ENCODE measurements at places on chromosomes 2 and 18.
A peak's percentile ranks its signal among the peaks of the same experiment; 100 is the strongest.

GRCh38 chr2:44126106-44126797, 42.4 kb upstream of the PPM1B start:
- DNase-seq, result no peak

GRCh38 chr2:188983427-188984064, 9.4 kb downstream of the COL3A1 start:
- DNase-seq, result peak; percentile 16

DNA sequence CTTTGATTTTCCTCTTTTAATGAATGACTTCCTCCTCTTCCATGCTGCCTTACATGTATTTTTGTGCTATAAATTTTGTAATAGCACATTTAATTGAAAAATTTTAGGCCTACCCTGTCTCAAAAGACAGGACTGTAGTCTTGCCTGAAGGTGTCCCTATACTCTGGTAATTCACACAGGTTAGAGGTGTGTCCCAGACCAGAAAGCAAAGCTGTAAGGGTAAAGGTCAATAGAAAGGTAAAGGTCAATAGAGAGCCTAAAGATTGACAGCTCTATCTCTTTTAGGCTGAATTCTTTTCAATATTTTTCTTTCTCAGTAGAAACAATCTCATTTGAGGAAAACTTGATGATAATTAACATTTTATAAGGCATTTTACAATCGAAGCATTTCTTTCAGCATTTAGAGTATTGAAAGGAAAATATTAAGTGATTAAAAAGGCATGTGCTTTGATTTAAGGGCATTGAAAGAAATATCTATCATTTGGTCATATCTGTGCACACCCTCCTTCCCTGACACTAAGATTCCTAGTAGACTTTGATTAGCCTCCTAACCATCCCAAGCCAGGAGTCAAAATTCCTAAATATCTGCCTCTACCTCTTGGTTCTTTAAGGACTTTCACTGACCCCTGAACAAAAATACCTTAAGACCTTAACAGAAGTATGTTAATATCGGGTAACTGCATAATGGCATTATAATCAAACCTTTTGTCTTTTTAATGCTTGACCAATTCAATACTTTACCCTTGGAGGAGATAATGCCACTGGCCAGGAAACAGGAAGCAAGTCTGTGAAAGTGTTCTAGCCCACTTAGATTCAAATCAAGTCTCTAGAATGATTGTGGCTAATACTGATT, 161.8 kb upstream of the DTNA start:
- no peak for DNase-seq

DNA sequence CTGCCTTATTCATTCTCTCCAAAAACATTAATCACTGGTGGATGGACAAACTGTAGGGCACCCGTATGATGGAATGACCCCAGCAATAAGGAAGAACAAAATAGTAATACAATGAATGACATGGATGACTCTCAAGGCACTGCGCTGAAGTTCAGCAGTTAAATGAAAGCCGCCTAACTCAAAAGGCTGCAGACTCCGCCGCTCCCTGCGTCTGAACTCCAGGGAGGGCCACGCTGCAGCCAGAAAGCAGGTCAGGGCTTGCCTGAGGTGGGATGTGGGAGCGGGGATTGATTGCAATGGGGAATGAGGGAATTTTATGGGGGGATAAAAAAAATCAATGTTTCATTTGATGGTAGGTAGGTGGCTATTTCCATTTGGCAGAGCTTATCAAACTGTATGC, 86.5 kb upstream of the LAPTM4A start:
- DNase-seq, result no peak

- no peak for DNase-seq
Observed at GRCh38 chr18:24850532-24850931, 390.1 kb downstream of the HRH4 start.

GRCh38 chr2:181198183-181198864, 217.9 kb downstream of the UBE2E3 start:
- no peak for DNase-seq

GRCh38 chr2:38376346-38377049, 575 bp downstream of the ATL2 start:
- DNase-seq, result peak; percentile 28

GRCh38 chr2:54239427-54239826, 16.6 kb downstream of the TSPYL6 start:
- DNase-seq, result no peak

- DNase-seq, result no peak
Observed at GRCh38 chr2:216081012-216081411, 597 bp downstream of the PECR start.

- DNase-seq, result no peak
Observed at GRCh38 chr2:129780316-129781270, 198.9 kb upstream of the RAB6C start.

DNA sequence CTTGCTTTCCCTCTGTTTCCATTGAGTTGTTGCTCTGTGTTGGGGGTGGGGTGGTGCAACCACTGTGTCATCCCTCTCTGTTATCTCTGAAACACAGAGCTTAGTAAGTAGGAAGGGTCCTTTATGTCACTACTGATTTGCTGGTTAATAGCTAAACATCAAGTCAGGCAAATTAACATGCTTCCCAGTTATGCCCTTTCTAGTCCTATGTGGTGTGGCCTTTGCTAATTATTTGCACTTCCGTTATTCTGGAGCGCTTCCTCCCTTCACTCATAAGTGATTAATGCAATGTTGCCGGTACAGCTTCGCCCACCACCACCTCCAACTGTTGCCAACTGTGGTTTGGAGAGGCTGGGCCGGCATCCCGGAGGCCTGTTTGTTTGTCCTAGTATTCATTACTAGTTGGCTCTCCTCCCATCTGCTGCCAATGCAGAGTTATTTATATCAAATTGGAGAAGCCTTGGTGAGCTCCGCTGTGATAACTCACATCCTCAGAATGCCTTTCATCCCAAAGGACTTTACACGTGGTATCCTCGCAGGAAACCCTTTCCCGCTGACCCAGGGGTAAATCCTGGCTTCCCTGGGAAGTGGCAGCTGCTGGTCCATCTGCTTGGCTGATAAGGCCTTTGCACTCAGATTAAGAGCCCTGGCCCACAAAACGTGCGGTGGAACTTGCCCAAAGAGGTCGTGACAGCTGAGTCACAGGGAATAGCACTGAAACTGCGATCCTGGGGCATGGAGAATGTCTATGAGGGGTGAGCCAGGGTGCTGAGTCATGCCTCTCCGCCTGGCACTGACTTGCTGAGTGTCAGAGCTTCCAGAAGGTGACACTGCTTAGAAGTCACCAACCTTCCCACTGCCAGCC, 72.0 kb upstream of the ZCCHC2 start:
- peak; percentile 86 for DNase-seq

DNA sequence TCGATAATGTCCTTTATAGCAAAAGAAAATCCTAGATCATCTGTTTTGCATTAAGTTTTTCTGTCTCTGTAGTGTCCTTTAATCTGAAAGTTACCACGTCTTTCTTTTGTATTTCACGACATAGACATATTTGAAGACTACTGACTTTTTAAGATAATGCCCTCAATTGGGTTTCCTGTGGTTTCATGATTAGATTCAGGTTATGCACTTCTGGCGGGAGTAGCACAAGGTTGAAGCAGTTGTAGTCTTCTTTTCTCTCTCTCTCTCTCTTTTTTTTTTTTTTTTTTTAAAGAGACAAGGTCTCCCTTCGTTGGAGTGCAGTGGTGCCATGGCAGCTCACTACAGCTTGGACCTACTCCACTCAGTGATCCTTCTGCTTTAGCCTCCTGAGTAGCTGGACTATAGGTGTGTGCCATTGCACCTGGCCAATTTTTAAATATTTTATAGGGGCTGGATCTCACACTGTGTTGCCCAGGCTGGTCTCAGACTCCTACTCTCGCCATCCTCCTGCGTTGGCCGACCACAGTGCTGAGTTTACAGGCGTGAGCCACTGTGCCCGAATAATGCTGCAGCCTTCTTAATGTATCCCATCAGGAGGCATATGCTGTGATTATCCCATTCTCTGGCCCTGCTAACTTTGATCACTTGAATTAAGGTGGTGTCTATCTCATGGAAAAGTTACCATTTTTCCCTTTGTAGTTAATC, 3.9 kb downstream of the INPP4A start:
- DNase-seq, result no peak

- no peak for DNase-seq
Observed at GRCh38 chr2:164511738-164512137, 109.5 kb downstream of the GRB14 start.

- DNase-seq, result peak; percentile 53
Observed at GRCh38 chr18:71442731-71443141, 1101.4 kb downstream of the CBLN2 start.

GRCh38 chr2:117232305-117232704, 582.2 kb upstream of the DDX18 start:
- no peak for DNase-seq

GRCh38 chr2:239382384-239382880, 18.4 kb downstream of the HDAC4 start:
- no peak for DNase-seq

DNA sequence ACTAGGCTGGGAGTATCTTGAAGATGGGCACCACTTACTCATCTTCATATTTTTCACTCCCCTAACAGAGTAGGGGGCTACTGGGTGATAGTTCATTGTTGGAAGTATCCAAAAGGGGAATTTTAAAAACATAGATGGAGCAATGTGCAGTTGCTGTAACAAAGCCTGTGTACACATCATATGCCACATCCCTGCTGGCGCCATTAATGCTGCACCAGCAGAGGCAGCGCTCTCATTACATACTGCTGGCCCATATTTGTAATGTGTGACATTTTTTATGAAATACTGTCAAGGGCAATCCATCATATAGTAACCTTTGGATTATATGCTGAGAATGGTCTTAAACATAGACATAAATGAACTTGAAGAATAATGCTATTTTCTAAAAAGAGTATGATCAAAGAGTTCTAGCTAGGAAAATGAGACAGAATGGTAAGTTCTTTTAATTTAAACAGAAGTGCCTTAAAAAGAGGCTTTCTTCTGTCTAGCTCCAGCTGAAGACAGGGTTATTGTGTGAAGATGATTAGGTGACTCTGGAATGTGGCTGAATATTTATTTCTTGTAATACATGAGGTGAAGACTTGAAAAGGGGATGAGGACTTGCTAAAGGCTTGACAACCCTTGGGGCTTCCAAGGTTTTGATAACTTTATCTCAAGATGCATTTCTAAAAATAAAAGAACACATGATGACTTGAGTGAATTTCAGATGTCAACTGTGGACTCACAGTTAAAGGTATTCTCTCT, 2.4 kb upstream of the TMEM178A start:
- DNase-seq, result no peak

DNA sequence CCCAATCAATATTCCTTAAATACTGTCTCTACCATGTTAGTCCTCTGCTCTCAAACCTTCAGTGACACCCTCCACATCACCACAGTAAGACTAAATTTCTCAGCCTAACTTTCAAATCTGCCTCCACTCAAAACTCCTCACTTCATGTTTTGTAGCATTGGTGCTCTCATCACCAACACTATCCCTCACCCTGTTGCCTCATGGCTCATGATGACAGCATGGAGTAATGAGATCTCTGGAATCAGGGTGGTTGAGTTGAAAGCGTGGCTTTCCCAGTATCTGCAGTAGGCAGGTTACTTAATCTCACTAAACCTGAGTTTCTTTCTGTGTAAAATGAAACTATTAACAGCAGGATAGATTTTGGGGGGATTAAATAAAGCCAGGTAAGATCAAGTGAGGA, 621.4 kb downstream of the NYAP2 start:
- no peak for DNase-seq

- no peak for DNase-seq
Observed at GRCh38 chr2:890214-890613, 60.4 kb upstream of the SNTG2 start.

GRCh38 chr2:39583781-39584180, 81.9 kb upstream of the TMEM178A start:
- no peak for DNase-seq

DNA sequence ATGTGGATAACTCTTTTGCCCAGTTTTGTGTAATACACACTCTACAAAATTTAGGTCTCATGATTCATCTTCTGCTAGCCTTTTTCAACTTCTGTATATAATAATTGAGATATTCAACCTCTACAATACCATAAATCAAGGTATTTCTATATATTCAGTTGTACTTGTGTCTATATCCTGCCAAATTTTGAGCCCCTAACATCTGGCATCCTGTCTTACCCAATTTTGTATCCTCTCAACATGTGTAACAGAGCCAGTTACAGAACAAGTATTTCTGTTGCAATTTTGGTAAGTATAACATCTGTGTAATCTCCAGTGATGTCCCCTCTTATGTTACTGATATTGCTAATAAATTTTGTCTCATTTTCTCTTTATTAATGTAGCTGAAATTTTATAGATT, 145.8 kb downstream of the TRIB2 start:
- no peak for DNase-seq

DNA sequence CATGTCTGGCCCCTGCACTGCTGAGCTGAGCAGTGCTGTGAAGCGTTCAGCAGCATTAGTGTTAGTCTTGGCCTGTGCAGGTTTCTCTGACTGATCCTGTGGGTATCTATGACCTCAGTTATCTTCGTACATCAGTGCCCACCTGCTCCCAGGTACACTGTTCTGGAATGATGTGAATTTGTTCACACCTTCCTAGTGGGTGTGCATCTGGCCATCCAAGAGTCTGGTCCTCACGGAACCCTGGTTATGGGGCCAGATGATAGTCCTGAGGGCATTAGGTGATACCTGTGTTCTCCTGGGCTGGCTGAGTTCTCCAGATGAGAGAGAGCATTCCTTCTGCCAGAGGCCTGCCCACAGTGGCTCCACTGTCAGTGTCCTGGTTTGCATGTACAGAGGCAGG, 57.2 kb downstream of the INPP4A start:
- DNase-seq, result no peak

- DNase-seq, result no peak
Observed at GRCh38 chr18:63603772-63604171, 16.6 kb downstream of the SERPINB13 start.

- DNase-seq, result no peak
Observed at GRCh38 chr18:24964216-24964615, 387.8 kb downstream of the ZNF521 start.

DNA sequence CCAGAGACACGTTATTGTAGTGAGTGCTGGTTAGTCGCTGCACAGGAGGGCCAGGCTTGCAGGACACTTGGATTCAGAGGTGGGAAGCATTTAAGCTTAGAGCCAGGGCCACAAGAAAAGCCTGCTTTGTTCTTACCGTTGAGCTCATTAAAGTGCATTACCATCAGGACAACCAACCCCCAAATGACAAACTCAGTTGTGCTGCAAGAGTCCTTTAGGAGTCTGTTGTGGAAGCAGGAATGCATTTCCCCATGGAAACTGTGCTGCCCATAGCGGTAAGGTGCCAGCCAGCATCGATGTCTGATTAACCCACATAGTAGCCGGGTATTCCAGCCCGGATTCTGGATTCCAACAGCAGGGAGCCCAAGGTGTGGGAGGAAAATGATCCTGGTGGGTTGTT, 23.4 kb upstream of the REEP1 start:
- no peak for DNase-seq

GRCh38 chr2:10304458-10305253, 2.0 kb downstream of the HPCAL1 start:
- no peak for DNase-seq

GRCh38 chr2:98854682-98855081, 81.3 kb downstream of the CRACDL start:
- DNase-seq, result no peak

GRCh38 chr2:241092677-241093076, 9.4 kb downstream of the MTERF4 start:
- no peak for DNase-seq

GRCh38 chr2:125427721-125428315, 1228.1 kb upstream of the GYPC start:
- DNase-seq, result no peak

GRCh38 chr2:174142290-174142689, 106.0 kb downstream of the OLA1 start:
- DNase-seq, result no peak

Measured in NCI-H446 treated with DMSO at 0.1 percent for 48 hours (cell line).